ENCODE measurements at places on chromosomes 1 and 21. TPM values are rescaled to one million over a fixed set of nuclear protein-coding genes. Genes with fewer than 3 reads are reported as not detected.

DNA sequence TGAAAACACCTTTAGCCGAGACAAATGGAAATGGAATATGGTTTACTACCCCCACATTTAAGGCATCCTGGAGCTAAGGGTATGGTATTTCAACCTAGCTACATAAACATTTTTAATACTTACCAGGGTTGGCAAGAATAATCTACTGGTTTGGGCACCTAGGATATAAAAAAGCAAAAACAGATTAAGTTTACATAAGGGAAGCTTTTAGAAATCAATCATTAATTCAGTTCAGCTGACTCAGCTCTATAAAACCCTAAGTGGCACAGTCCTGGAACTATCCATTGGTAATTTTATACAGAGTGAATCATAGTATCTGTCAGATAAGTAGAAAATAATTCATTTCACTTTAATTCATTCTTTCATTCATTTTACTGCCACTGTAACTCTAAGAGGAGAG lies 355.2 kb downstream of the VAV3 start:
- no peak for DNase-seq

DNA sequence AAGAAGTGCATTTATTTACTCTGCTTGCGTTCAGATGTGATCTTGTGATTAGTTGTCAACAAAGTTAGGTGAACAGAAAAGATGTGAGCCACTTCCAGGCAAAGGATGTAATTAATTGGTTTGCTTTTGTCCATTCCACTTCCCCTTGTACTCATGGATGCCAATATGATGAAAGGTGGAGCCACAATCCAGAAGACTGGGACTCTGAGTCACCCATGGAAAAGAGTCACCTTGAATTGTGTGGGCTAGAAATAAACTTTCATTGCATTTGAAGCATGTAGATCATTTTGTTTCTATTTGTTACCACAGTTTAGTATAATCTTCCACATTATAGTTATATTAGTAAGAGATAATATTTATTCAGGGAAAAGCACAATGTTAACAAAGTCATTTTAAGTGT lies 684.2 kb downstream of the LTN1 start:
- DNase-seq, result no peak

DNA sequence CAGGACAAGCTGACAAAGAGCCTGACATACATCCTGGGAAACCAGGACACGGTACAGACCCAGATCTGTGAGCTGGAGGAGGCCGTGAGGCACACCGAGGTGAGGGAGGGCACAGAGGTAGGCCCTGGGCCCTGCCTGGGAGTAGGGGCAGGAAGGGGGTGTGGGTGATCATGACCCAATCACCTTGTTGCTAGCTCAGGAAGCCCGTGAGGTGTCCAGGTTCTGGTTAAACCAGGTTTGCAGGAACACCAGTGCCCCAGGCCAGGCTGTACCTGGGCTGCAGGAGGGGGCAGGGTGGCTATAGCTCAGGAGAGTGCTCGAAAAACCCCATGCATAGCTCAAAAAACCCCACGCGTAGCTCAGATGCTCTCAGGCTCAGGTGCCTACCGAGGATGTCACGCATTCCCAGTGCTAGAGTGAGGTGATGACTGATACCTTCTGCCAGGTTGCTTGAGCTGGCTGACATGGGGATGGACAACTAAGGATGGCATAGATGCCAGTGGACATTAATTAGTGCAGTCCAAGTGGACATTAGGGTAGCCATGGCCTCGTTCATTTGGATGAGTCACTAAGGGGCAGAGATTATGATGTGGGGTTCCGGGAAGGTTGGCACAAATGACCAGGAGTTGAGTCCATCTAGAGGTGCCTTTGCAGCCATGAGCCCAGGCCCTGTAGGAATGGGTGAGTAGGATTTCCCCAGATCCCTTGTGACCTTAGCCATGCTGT lies 3.7 kb downstream of the TRIM46 start:
- no peak for DNase-seq

DNA sequence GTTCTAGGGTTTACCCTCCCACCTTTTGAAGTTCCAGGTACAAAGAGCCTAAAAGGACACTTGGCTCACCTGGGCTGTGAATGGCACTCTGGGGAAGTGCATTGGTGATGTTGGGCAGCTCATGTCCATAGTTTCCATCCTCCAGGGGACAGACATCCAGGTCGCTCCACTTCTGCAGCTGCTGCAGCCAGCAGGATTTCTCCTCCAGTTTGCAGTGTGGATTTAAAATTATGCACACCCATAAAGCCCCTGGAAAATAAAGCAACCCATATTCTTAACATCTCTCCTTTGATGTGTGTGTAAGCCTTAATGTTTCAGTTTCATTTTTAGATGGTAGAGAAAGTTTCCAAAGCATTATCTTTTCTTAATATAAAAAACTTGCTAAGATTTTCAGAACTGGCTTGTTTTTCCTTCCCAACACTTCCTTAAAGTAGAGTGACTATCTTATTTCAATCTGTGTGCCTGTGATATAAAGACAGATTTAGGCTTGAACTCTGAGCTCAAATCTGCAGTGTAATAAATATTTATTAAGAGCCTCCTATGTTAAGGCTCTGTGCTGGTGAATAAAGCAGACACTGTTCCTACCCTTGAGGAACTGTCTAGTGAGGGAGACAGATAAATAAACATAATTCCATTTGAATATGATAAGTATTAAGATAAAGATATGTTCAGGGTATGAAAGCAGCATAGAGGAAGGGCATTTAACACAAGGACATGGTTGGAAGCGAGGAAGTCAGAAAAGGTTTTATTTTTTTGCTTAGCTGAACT lies 39.1 kb downstream of the UROD start:
- no peak for DNase-seq

GRCh38 chr1:246647113-246647512 lies 77.1 kb upstream of the SCCPDH start:
- peak; percentile 33 for DNase-seq

DNA sequence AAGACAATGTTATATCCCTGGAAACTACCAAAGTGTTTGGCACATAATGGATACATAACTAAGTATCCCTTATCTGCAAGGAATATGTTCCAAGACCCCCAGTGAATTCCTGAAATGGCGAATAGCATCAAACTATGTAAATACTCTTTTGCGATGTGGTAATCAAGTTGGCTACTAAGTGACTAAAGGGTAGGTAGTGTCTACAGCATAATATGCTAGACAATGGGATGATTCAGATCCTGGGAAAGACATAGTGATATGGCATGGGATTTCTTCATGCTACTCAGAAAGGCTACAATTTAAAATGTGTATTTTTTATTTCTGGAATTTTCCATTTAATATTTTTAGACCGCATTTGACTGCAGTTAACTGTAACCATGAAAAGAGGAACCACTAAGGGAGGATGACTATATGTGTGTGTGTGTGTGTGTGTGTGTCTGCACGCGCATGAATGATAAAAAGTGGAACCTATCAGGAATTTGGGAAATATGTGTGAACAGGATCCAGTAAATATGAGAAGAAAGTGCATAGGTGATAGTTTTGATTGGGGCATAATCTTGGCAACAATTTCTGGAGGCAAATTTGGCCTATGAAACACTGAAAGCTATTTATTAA lies 1899.9 kb downstream of the NCAM2 start:
- DNase-seq, result no peak

DNA sequence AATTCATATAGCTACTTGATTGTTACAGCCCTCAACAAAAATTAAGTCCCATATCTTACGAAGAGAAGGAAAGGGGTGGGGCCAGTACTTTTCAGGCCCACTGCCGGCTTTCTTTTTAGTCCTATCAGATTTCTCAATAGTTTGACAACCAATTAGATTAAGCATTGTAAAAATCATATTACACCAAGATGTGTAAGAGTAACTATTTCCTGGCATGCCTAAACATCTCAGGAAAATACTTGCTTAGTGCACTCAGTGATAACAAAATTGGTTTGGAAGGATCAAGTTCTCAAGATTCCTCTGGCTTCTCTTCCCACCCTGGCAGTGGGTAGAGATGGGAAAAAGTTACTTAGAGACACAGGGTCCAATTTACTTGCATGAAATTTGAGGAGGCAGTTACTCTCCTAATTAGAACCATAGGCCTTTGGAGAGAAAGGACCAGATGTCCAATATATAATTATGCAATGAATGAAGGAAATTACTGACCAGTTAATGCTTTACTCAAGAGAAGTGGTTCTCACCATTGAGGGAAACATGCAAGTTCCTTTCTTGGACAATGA lies 30.1 kb downstream of the STPG1 start:
- DNase-seq, result no peak

DNA sequence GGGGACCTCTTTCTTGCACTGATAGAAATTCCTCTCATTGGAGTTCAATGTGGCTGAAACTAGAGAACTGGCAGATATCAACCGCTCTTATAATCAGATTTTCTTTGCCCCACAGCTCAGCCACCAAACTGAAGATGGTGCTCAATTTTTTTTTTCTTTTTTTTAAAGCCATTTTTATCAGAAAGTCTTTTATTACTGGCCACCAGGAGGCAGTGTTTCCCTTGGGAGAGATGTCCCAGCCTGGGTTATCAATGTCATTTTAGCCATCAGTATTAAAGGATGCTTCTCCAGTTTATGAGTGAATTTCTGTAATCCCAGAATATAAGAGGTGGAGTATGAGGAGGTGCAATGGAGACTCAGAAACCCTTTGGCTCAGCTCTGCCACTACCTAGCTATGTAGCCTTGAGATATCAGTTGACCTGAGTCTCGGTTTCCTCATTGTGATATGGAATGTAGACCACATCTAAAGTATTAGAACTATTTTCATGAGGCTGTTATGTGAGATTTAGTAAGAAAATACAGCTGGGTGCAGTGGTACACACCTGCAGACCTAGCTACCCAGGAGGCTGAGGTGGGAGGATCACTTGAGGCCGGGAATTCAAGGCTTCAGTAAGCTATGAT lies 27.6 kb downstream of the CD244 start:
- DNase-seq, result no peak

DNA sequence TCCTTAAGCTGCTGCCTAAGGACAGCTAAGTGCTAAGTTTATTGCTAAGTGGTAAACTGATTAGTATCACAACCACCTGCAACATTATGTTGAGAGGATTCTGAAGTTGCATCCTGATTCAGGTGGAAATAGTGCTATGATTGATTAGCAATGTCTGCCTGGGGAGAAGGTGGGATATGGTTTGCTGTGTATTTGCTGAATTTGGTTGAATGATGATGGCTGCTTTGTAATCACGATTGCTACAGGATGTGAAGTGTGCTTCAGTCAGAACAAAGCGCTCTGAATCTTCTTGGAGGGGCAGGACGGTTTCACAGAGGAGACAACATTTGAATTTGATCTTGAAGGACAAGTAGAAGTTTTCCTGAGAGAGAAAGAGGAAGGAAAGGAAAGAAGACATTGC lies 226.0 kb downstream of the ST6GALNAC3 start:
- no peak for DNase-seq

LYPLAL1 gene
- 62.1 TPM for total RNA-seq

VANGL2 gene
- total RNA-seq, result 0.26 TPM

USP21 gene
- total RNA-seq, result 4.1 TPM

TNFSF4 gene
- 1.5 TPM for total RNA-seq

CACNA1S gene
- total RNA-seq, result 0.07 TPM

RAD54L gene
- total RNA-seq, result not detected

S100A7A gene
- not detected for total RNA-seq

DENND2D gene
- 6.1 TPM for total RNA-seq

HES2 gene
- total RNA-seq, result not detected

All from uterus (tissue), 4 donors.